ENCODE measurements at places on chromosomes 12 and 14.

GRCh38 chr12:110079477-110080400 is 31.4 kb upstream of the C12orf76 start:
- no peak for DNase-seq

DNA sequence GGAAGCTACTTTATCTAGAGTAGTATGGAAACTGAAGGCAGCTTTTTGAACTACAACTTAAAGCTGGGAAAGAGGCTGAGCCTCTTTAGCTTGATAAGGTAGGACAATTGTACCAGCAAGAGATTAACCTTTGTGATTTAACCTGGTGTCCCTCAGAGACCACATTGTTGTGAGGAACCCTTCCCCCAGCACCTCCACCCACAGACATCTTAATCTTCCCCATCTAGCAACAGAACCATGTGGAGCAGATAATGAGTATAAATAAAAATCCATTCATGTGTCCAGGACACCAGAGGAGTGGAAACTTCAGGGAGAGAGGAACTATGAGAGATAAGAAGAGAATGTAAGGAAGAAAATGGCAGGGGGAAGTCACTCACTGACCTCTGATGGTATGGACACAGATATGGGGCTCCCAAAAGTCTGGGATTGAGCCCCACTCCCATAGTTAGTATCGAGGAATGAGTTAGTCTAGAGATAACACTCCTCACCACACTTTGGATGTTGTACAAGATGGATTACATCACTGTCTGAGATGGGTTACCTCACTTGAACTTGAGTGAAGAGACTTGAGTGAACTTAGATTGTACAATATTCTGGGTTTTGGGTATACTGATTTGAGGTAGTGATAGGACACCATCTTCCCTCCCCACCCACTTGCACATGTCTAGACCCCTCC is 33.9 kb upstream of the SLC38A2 start:
- DNase-seq, result no peak

DNA sequence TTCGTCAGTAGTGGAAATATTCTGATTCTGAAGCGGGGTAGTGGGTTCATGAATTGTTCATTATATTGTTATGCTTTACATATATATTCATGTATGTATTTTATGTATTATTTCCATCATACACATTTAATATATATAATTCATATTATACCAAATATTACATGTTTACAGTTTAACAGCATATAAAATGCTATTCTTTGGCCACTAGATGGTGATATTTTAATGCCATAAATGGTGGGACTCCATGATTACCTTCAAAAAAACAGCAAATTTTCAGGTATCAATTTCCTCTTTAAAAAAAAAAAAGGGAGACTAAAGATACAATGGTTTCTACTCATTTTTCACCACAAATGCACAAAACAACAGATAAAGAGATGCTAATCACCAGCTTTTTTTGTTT is 41.0 kb downstream of the BDKRB1 start:
- peak; percentile 19 for DNase-seq

- DNase-seq, result no peak
These were observed 3.1 kb upstream of the CCDC88C start for GRCh38 chr14:91420686-91421085.

DNA sequence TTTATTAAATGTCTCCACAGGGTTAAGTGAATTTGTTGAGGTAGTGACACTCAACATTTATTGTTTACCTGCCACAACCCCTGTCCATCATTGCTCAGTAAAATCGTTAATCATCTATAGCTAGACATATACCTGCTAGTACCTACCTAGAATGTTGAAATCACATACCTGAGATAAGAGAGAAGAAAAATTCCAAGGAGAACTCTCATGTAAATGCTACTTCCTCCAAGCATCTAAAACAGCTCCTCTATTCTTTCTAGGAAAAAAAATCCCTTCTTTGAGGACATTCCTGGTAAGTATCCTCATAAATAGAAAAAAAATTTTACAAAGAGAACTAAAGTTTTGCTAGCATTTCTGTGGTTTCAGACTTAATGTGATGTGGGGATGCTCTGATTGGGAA is 325.1 kb downstream of the DAD1 start:
- DNase-seq, result no peak

DNA sequence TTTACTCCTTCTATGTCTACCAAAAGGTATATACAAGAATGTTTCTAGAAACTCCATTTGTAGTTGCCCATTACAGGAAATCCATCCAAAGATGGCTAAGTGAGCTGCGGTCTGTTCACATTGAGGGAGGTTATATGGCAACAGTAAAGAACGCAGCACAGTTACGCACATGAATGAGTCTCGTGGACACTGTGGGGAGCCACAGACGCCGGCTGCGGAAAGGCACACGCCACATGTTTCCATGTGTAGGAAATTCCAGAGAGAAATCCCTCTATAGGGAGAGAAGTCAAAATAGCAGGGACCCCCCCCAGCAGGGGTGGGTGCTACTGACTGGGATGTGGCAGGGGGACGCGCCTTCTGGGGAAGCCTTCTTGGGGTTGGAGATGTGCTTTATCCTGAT is 139.0 kb upstream of the NCOR2 start:
- DNase-seq, result no peak

DNA sequence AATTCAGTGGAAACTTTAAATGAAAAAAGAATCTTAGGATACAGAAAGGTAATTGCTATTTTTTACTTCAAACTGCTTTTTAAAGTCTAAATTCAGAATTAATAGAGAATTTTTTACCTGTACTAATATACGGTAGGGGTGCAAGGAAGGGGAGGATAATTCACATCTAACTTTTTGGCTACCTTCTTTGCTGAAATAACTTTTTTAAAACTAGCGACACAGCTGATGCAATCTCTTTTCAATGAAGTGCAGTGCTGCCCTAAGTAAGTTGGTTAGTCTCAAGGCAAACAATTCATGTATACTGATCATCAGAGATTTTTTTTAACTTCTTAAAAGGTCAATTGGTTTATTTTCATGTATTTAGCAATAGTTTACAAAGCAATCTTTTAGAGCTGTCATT is 119.8 kb downstream of the NEDD1 start:
- no peak for DNase-seq

DNA sequence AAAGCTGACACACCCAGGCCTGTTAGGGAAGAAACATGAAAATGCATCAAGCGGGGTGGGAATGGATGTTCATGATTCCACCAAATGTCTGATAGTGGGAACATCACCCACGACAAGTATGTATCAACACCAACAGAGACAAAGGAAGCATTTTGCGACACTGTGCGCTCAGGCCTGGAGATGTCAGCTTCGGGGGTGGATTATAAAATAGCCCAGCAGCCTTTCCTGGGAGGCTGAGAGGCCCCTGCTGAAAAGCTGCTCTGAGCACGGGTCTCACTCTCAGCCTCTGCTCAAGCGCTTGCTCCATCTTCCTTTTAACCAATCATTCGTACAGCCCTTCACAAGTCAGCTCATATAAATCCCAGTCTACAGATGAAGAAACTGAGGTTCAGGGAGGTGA is 213.5 kb downstream of the BCL11B start:
- DNase-seq, result no peak

- no peak for DNase-seq
These were observed 4.8 kb upstream of the AMN start for GRCh38 chr14:102917469-102918211.

GRCh38 chr12:106119301-106119700 is 19.5 kb downstream of the NUAK1 start:
- DNase-seq, result no peak

GRCh38 chr14:79690960-79691359 is 520.3 kb downstream of the DIO2 start:
- no peak for DNase-seq

DNA sequence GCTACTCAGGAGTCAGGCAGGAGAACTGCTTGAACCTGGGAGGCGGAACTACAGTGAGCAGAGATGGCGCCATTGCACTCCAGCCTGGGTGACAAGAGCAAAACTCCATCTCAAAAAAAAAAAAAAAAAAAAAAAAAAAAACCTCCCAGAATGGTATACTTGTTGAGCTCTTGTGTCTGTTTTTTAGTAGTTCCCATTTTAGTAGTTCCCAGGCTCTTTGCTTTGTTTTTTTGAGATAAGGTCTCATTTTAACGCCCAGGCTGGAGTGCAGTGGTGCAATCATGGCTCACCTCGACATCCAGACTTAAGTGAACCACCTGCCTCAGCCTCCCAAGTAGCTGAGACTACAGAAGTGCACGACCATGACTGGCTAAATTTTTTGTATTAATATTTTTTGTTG is 13.4 kb downstream of the ATXN2 start:
- DNase-seq, result no peak

- no peak for DNase-seq
These were observed 15.8 kb upstream of the KRT7 start for GRCh38 chr12:52217223-52217622.

- no peak for DNase-seq
These were observed 41.2 kb downstream of the SLC6A12 start for GRCh38 chr12:172732-173161.

DNA sequence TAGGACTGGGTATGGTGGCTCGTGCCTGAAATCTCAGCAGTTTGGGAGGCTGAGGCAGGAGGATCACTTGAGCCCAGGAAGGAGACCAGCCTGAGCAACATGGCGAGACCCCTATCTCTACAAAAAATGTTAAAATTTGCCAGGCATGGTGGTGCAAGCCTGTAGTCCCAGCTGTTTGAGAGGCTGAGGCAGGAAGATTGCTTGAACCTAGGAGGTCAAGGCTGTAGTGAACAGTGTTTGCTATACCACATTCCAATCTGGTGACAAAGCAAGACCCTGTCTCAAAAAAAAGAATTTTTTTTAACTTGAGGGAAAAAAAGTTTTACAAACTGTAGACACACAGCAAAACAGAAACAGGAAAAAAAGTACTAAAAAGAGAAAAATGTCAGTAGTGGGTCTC is 2.3 kb upstream of the MAP3K9 start:
- no peak for DNase-seq

DNA sequence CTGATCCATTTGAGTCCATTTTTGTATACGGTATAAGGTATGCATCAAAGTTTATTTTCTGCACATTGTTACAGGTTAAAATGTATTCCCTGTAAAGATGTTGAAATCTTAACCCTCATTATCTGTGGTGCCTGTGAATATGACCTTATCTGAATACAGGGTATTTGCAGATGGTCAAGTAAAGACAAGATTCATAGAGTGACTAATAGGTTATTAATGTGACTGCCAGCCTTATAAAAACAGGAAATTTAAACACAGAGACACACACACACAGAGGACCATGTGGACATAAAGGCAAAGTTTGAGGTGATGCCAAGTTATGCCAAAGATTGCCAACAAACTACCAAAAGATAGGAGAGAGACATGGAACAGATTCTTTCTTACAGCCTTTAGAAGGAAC is 347.2 kb upstream of the DCN start:
- no peak for DNase-seq

DNA sequence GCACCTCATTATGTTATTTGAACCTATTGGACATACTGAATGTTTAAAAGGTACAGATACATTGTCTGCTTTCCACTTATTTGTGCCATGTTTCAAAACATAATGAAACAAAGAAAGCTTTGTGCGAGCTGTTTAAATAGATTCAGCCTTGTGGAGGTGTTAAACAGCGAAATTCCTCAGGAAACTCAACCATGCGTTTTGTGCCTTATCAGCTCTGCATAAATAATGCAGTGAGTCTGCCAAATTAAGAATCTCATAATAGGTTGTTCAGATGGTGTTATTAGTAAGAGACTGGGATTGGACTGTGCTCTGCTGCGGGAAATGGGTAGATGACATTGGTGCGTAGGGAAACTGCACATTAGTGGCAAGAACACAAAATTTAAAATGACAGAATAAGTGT is 163.7 kb upstream of the CLEC14A start:
- DNase-seq, result no peak

Data from NCI-H1436 (cell line).